Thoracic aorta (tissue), 2 donors: ENCODE measurements at places on chromosomes 7 and 10.

DNA sequence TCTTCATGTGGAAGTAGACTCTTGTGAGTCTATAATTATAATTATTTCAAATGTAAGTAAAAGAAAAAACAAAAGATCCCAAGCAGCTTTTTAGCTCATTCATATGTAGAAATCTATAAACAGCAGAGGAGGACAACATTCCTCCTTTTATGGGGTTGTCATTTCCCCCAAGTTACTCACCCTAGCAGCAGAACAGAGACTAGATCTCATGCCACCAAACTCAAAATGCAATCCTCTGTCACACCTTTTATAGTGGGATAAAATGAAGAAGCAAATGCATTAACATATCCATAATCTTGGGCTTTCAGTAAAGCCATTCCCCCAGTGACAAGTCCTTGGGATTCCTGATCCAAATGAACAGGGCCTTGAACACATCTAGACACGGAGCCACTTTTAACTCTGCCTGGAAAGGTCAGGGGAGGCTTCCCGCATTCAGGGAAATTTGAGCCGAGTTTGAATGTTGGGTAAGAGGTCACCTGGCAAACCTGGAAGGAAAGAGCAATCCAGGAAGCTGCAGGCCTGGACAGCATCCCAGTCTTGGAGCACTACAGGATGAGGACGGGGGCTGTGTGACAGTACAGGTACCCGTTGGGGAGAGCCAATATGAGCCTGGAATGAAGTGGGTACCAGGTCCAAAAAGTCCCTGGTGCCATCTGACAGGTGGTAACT is 76.4 kb downstream of the DOCK4 start:
- DNase-seq, result no peak
- H3K27me3 ChIP-seq, result no peaks in the 10 kb centered on the region
- H3K4me1 ChIP-seq, result peaks cover 45% of the 10 kb centered on the region
- peak overlapping the region; percentile 33 for H3K27ac ChIP-seq
- H3K36me3 ChIP-seq, result no peaks in the 10 kb centered on the region

DNA sequence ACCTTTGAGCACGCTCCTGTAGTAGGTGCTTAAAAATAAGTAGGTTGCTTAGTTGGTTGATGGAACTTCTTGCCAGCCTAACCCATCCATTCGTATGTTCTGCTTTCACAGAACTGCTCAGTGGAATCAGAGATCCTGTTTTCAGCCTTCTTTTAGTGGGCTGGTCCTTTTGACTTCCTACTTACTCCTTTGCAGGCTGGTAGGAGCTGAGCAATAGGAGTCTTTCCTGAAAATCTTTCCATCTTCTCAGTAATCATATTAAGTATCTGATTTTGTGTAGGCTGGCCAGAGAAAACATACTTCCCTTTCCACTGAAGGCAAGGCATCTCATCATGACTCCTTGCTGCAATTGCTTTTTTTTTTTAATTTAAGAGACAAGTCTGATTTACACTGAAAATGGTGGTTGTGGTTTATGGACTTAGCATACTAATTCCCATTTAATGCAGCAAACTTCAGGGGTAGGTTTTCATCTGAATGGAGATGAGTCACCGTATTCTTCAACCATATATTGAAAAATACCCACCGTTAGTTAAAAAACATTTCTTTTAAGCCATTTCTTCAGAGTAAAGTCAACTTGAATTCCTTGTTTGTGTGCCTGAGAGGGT is 208.0 kb downstream of the ZNF365 start:
- no peak overlapping the region for H3K4me3 ChIP-seq
- H3K27ac ChIP-seq, result no peak overlapping the region
- DNase-seq, result no peak
- no peaks in the 10 kb centered on the region for H3K4me1 ChIP-seq
- no peaks in the 10 kb centered on the region for H3K27me3 ChIP-seq
- H3K36me3 ChIP-seq, result no peaks in the 10 kb centered on the region

DNA sequence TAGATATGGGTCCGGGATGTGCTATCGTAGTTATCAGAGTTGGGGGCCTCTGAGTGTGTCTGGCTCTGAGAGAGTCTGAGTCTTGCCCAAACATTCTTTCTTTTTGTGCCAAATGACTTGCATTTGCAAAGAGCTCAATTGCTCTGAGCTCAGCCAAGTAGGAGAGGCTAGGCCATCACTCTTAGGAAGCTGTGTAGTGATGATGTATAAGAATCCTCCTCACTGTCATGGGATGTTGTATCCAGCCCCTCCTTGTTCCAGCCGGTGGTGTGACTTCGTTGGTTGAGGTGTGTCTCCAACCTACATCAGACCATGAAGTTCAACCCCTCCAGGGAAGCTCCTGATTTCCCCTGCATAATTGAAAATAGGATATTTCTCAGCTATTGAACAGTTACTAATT is 97.5 kb upstream of the NPS start:
- H3K4me3 ChIP-seq, result no peak overlapping the region
- no peaks in the 10 kb centered on the region for H3K4me1 ChIP-seq
- no peak for DNase-seq

DNA sequence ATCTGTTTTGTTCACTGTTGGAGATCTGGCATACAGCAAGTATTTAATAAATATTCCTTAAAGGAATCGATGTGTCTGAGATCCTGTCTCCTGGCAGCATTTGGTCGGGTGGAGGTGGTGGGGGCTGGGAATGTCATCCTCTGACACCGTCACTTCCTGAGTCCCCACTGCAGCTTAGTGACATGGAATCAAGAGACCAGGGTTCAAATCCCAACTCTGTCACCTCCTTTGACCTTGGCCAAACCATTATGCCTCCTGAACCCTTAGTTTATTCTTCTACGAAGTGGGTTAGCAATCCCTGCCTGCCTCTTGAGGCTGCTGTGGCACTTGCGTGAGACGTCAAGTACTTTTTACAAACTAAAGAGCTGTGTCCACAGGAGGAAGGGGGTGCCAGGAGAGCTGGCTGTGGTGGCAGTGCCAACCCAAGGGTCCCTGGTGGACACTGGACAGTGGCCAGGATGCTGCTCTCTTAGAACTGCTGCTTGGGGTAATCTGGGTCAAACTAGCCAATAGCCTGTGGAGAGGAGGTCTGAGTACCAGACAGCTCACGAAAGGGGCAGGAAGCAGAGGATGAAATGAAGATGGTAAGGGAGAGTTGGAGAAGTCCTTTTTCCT is 8.0 kb upstream of the ZMIZ1 start:
- no peak overlapping the region for H3K4me3 ChIP-seq
- no peaks in the 10 kb centered on the region for H3K36me3 ChIP-seq
- no peak overlapping the region for H3K27ac ChIP-seq
- DNase-seq, result no peak
- H3K27me3 ChIP-seq, result no peaks in the 10 kb centered on the region

- no peak overlapping the region for H3K4me3 ChIP-seq
- DNase-seq, result no peak
- peaks cover 31% of the 10 kb centered on the region for H3K4me1 ChIP-seq
- peak overlapping the region; percentile 57 for H3K27ac ChIP-seq
- H3K36me3 ChIP-seq, result no peaks in the 10 kb centered on the region
- no peaks in the 10 kb centered on the region for H3K27me3 ChIP-seq
Measured at GRCh38 chr7:73850781-73851207, 8.5 kb upstream of the METTL27 start.

- H3K4me3 ChIP-seq, result no peak overlapping the region
- H3K4me1 ChIP-seq, result peaks cover 20% of the 10 kb centered on the region
- no peaks in the 10 kb centered on the region for H3K27me3 ChIP-seq
- DNase-seq, result no peak
- no peaks in the 10 kb centered on the region for H3K36me3 ChIP-seq
Measured at GRCh38 chr10:48498940-48499510, 105.8 kb downstream of the ARHGAP22 start.

DNA sequence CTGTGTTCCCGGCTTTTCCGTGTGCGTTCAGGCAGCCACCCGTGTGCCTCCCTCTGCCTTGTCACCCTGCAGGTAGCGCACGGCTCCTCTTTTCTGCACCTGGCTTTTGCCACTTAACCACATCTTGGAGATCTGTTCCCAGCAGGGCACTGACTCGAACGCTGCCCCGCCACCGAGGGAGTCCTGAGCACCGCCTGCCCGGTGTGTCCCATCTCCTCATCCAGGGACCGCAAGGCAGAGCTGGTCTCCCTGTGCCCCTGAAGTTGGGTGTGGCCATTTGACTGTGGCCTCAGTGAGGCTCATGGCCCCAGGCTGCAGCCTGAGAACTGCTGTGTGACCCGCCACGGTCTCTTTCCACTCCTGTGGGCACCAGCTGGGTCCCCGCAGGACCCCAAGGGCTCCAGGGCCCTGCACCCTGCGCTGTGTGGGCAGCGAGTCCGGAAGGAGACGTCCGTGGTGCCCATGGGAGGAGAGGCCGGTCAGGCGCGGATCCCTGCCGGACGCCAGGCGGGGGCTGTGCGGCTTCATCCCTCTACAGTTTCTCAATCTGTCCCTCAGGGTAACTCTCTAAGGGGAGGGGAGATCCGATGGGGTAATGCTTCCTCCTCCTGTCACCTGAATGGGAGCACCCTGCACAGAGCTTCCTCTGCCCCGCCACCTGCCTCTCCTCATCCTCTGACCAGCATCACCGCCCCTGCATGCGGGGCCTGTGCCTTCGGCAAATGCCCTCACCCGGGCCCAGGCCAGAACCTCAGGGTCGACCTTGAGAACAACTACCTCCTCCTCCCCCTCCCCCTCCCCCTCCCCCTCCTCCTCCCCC is 1.8 kb upstream of the INTS1 start:
- H3K36me3 ChIP-seq, result peaks cover 15% of the 10 kb centered on the region
- no peak overlapping the region for H3K4me3 ChIP-seq
- H3K27me3 ChIP-seq, result no peaks in the 10 kb centered on the region
- H3K4me1 ChIP-seq, result peaks cover 16% of the 10 kb centered on the region
- no peak for DNase-seq
- H3K27ac ChIP-seq, result no peak overlapping the region

- H3K4me3 ChIP-seq, result peak overlapping the region; percentile 82
- peaks cover 41% of the 10 kb centered on the region for H3K4me1 ChIP-seq
- H3K36me3 ChIP-seq, result no peaks in the 10 kb centered on the region
- no peak for DNase-seq
- peak overlapping the region; percentile 87 for H3K27ac ChIP-seq
- no peaks in the 10 kb centered on the region for H3K27me3 ChIP-seq
Measured at GRCh38 chr7:91941450-91941849, 788 bp downstream of the AKAP9 start.

DNA sequence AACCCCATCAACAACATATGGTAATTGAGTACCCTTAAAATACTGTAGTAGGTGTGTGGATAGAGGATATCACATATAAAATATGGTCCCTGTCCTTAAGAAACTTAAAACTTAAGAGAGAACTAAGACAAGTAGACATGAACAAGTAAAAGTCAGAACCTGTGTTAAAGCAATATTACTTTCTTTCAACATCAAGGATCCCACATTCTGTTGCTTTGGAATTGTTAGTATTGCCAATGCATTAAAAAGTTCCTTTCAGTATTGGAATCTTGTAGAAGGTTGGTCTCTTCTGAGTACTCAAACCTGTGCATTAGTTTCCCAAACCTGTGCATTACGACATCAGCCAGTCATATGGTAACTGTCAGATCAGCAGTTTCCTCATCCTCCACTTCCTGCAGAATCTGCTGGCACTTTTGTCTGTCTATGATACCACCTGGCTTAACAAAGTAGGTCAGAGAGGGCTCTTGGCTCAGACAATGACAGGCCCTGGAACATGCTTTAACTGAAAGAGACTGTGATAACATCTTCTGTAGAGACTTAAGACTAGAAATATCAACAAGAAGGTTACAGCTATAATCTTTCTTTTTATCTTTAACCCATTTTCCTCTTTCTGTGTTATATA is 56.5 kb downstream of the CCDC71L start:
- no peak overlapping the region for H3K27ac ChIP-seq
- H3K36me3 ChIP-seq, result no peaks in the 10 kb centered on the region
- H3K4me3 ChIP-seq, result no peak overlapping the region
- no peak for DNase-seq
- H3K4me1 ChIP-seq, result no peaks in the 10 kb centered on the region
- no peaks in the 10 kb centered on the region for H3K27me3 ChIP-seq

DNA sequence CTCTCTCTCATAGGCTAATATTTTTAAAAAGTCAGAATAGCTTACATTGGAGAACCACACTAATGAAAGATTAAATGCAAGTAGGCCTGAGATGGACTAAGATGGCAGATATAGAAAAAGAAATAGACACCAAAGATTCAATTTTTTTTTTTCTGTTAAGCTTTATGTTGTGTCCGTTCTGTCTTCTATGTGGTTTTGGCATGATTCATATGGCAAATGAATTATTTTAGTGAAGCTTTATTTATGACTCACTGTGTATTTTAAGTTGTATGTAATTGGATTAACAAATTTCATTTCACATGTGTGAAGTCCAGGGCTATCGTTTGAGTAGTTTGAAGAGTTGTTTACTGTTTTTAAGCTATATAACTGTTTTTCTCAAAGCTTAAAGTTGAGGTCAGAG is 214.8 kb downstream of the CAMK1D start:
- no peaks in the 10 kb centered on the region for H3K4me1 ChIP-seq
- H3K27me3 ChIP-seq, result no peaks in the 10 kb centered on the region
- no peak for DNase-seq
- H3K4me3 ChIP-seq, result no peak overlapping the region
- no peaks in the 10 kb centered on the region for H3K36me3 ChIP-seq
- H3K27ac ChIP-seq, result no peak overlapping the region

- peaks cover 5% of the 10 kb centered on the region for H3K4me1 ChIP-seq
- DNase-seq, result no peak
- no peaks in the 10 kb centered on the region for H3K27me3 ChIP-seq
- H3K4me3 ChIP-seq, result peak overlapping the region; percentile 46
- no peak overlapping the region for H3K27ac ChIP-seq
Measured at GRCh38 chr7:138663725-138664710, 37.1 kb downstream of the SVOPL start.

- H3K36me3 ChIP-seq, result no peaks in the 10 kb centered on the region
- no peaks in the 10 kb centered on the region for H3K27me3 ChIP-seq
- H3K4me1 ChIP-seq, result no peaks in the 10 kb centered on the region
- no peak overlapping the region for H3K27ac ChIP-seq
- DNase-seq, result no peak
Measured at GRCh38 chr7:131655866-131656265, 99.4 kb upstream of the PODXL start.

GRCh38 chr10:117374506-117375359 is 507 bp downstream of the PDZD8 start:
- H3K4me1 ChIP-seq, result peaks cover 45% of the 10 kb centered on the region
- H3K36me3 ChIP-seq, result no peaks in the 10 kb centered on the region
- no peak for DNase-seq

DNA sequence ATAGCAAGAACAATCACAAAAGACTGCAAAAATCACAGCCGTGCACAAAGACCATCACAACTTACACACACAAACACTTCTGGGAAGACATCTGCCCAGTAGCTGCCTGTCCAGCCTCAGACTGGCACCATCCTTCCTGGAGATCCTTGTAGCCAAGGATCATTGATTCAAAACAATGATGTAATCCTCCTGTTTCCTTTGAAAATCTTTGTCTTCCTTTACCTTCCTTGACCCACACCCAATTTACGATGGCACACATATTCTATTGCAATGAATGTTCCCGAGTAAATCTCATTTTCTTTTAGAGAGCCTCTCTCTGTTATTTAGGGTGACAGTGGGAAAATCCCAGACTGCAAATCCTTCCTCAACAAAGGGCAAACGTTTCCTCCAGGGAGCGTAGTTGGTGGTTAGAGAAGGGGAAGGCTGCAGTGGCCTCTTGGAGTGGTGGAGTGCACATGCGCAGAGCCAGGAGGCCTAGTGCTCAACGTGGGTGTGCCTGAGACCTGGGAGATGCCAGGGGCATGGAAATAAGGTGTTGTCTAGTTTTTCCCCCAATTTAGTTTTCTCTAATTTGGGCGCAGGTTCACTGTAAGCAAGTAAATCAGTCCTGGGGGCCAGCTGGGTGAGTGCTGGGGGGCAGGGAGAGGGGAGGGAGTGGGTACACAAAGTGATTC is 3.1 kb upstream of the INPP5A start:
- H3K4me3 ChIP-seq, result no peak overlapping the region
- no peak overlapping the region for H3K27ac ChIP-seq
- no peaks in the 10 kb centered on the region for H3K27me3 ChIP-seq
- no peak for DNase-seq

- no peaks in the 10 kb centered on the region for H3K27me3 ChIP-seq
- DNase-seq, result no peak
Measured at GRCh38 chr7:155746188-155746587, 66.1 kb downstream of the SHH start.
